ENCODE measurements at places on chromosomes 1 and 21. TPM values are rescaled to one million over a fixed set of nuclear protein-coding genes. Genes with fewer than 3 reads are reported as not detected.

The TSPEAR gene
- not detected for total RNA-seq

The TTLL10 gene
- total RNA-seq, result 0.32 TPM

DNA sequence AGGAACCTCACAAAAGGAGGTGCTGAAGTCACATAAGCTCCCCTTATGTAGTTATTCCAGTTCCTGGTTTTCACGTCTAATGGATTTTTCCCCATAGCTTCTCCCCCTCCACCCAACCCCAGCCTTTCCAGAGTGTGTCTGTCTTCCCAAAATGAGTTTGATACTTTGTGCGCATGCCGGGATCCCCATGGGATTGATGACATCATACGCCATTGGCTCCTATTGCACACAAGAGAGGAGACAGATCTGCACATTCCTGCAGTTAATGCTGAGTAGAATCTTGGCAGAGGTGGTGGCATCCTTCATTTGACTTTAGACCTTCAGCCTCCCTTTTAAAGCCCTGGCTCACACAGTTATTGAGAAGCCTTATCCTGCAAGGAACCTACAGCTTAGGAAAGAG, 71.4 kb downstream of the DDR2 start:
- no peak for DNase-seq

GRCh38 chr1:98490099-98490498, 171.4 kb upstream of the SNX7 start:
- DNase-seq, result no peak

DNA sequence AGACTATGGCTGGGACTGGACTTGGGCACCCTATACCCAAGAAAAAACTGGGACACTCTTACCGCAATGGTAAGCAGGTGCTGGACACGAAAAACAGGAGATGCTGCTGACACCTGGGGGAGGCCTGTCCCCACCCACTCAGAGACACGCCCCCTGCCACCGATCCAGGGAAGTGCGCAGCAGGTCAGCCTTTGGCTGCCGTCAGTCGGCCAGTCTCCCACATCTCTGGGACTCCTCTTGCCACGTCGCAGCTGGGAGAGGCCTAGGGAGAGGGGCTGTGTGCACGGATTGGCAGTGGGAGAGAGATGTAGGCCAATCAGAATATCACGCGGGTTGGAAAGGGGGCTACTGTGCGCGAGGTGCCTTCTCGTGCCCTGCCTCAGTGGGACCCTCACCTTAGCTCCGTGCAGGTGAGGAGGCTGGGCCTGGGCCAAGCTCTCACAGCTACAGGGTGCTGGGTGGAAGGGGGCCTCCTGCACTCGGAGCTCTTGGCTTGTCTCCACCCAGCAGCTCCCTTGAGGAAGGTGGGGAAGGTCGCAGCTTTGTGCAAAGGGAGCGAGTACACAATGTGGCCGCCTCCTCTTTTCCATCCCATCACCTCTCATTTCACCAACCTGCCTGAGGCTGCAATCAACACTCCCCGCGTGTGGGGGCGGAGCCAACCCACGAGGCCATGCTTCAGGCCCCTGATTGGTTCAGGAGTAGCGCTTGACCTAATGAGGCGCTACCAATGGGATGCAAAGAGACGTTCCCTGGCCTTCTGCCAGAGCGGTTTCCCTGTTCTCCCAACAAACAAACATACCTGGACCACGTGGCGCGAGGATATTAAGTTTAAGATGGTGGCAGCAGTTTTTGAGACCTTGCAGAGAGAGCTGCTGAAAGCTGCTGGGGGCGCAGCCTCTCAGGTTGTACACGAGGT, 25.7 kb upstream of the LDLRAP1 start:
- DNase-seq, result no peak

GRCh38 chr1:183693521-183693920, 40.4 kb upstream of the APOBEC4 start:
- no peak for DNase-seq

All from mucosa of descending colon (tissue), 3 donors.